Cerebellum (tissue), 4 donors: ENCODE measurements at places on chromosomes 5 and 9. TPM values are rescaled to one million over a fixed set of nuclear protein-coding genes. Genes with fewer than 3 reads are reported as not detected.

Gene MEIKIN
- total RNA-seq: not detected

GRCh38 chr9:133592731-133593409, 16.3 kb downstream of the FAM163B start:
- no peak for DNase-seq

- DNase-seq: no peak
Measured at GRCh38 chr5:143435210-143435657, 31.7 kb upstream of the NR3C1 start.

Gene SPINK7
- total RNA-seq: not detected

- no peak for DNase-seq
Measured at GRCh38 chr9:87601176-87601575, 103.5 kb downstream of the DAPK1 start.

GRCh38 chr9:123380852-123381705, 25.1 kb downstream of the CRB2 start:
- no peak for DNase-seq

GRCh38 chr5:11607944-11608483, 296.2 kb downstream of the CTNND2 start:
- no peak for DNase-seq

- DNase-seq: no peak
Measured at GRCh38 chr5:6752236-6752635, 39.0 kb downstream of the TENT4A start.

GRCh38 chr5:81755320-81755719, 4.4 kb upstream of the SSBP2 start:
- no peak for DNase-seq
